GM04504 (cell line): ENCODE measurements at places on chromosomes 3 and 15.

DNA sequence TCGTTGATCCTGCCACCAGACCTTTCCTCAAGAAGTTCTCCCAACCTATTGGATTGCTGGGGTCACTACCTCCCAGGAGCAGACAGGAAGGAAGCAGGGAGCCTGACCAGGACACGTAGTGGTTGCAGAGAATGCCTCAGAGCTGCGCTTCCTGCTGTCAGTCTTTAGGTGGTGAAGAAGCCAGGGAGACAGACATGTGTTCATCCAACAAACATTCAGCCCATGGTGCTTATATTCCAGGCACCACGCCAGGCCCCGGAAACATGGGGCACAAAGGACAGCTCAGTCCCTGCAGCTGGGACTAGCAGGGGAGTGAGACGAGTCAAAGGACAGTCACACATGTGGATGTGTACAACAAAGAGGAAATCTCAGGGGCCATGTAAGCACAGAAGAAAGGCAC lies 26.0 kb upstream of the CORO2B start:
- no peak for DNase-seq

- no peak for DNase-seq
Measured at GRCh38 chr3:32596909-32597369, 26.3 kb upstream of the DYNC1LI1 start.

- no peak for DNase-seq
Measured at GRCh38 chr15:88708655-88709054, 69.8 kb downstream of the ISG20 start.

GRCh38 chr3:30289766-30290165 lies 316.6 kb upstream of the TGFBR2 start:
- DNase-seq, result no peak

- DNase-seq, result no peak
Measured at GRCh38 chr15:95168951-95169431, 937.6 kb downstream of the MCTP2 start.

DNA sequence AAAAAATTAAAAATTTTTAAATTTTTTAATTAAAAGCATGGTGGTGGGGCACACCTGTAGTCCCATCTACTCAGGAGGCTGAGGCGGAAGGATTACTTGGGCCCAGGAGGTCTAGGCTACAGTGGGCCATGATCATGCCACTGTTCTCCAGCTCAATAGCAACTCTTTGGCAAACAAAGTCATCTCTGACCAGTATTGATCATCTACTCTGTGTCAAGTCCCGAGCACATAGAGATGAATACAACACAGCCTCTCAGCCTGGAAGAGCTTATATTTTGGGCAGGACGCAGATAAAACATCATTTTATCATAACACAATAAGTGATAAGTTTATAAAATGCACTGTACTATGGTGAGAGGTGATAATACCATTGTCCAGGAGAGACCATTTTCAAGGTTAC lies 281.6 kb upstream of the GADL1 start:
- DNase-seq, result no peak

DNA sequence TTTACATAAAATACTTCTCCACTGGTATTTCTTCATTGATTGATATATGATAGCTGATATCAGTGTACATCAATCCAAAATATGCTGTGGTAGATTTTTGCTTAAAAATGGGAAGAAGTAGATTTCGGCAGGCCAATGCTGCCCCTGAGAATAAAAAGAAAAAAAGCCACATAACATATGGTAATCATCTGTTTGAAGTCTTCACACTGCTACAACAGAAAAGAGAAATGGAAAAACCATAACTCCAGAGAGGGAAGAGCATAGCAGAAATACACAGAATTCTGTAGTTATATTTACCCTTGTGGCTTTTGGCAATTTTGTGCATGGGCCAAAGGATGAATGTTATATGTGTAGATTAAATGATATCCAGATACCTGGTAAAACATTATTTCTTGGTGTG lies 143.1 kb upstream of the KCNMB2 start:
- no peak for DNase-seq

DNA sequence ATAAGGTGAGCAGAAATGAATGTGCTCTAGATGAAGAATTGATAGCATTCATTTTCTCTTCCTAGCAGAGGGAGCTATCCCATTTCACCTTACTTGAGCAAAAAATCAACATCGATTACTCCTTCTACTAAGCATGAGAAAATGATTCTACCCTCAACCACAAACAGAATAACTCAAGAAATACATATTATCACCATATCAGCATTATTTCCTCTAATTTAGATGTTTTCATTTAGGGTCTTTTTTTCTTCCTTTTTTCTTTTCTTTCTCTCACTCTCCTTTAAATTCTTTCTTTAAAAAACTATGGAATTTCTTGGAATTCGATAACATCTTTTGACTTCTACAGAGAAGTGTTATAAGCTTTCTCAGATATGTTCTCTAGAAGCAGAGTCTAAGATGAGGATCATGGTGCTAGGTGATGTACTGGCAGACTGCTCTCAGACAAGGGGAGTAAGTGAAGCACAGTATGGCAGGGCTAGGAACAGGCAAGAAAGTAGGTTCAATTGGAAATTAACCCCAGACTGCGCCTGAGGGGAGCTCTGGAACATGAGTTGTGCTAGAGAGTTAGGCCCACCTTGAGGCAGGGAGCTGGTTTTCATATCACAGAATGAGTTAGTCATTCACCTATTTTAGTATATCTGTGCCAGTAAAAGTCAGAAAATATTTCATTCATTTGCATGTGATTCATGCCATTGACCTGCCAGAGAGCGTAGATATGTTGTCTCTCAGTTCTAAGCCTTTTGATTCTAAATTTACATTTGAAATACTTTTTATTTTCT lies 279.2 kb upstream of the KCNH8 start:
- DNase-seq, result no peak

GRCh38 chr15:29090617-29091466 lies 178.8 kb downstream of the NSMCE3 start:
- DNase-seq, result no peak

- DNase-seq, result no peak
Measured at GRCh38 chr3:55907616-55908015, 420.5 kb upstream of the WNT5A start.

DNA sequence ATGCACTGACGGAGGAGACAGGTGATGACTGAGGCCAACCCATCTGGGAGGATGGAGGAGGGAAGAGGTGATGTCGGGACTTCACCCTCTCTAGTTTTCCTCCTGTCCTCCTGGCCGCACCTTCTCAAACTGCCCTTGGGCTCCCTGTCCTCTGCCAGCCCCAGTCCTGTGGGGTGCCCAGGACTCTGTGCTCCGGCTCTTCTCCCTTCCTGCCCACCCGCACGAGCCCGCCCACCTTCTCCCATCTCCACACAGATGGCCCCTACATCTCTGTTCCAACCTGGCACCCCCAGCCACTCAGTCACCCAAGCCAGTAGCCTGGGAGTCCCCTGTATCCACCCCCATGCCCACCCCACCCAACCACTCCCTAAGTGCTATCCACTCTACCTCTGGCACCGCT lies 206.7 kb upstream of the LINGO1 start:
- no peak for DNase-seq

DNA sequence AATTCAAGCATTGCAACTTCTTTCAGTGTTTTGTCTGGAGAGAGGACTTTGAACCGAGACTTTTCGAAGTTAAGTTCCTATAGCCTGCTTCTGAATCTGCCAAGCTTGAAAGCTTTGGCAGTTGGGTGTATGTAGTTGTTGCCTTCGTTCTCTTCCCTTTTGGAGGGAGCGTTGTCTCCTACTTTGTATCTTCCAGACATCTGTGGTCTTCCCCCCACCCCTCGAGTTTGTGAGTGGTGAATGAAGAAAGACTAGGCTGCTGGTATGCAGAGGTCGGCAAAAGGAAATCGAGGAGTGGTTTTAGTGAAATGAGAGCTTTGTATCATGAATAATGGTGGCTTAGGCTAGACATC lies 1.3 kb downstream of the CTNNB1 start:
- DNase-seq, result no peak

DNA sequence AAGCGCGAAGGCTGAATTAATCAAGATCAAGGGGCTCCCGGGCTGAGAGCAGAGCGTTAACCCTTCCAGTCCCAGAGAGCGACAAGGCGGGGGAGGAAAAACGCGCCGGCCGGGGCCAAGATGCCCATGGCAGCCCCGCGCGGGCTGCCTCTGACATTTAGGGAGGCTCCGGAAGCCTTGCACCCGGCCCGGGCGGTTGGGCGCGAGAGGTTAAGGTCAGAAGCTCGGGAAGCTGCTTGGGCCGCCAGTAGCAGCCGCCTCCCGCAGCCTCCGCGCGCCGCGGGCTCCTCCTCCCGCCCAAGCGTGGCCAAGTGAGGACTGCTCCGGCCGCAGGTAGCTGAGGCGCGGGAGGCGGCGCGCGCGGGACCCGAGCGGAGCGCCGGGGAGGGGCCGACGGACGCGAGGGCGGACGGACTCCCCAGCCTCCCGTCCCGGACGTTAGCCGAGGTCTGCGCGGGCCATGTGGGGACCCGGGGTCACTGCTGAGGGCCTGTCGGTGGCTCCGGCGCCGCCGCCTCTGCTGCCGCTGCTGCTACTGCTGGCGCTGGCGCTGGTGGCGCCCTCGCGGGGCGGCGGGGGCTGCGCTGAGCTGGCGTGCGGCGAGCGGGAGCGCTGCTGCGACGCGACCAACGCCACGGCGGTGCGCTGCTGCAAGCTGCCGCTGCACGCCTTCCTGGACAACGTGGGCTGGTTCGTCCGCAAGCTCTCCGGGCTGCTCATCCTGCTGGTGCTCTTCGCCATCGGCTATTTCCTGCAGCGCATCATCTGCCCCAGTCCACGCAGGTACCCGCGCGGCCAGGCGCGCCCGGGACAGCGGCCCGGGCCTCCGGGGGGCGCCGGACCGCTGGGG lies at the start of gene C3orf80:
Gene C3orf80 (plus strand): TSS at position 247 of the 850 bp plus-strand sequence. CDS start 214 bp downstream, at position 461.
- peak; percentile 17 for DNase-seq

DNA sequence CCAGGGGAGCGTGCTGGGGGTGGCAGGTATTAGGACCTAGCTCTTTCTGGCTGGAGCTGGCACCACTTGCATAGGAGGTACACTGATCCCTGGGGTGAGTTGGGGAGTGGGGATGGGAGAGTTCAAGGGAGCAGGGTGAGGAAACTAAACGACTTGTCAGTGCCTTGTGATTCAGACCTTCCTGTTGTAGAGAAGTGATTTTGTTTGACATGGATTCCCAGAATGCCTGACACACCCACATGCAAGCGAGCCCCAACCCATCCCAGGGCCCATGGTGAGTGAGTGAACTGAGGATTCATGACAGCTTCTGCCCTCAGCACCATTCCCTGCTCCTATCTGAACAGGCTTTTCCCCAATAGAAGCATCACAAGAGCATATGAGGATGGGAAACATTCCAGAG lies 15.6 kb upstream of the UBE2Q2 start:
- DNase-seq, result no peak

GRCh38 chr15:100169615-100170290 lies 172.0 kb downstream of the ADAMTS17 start:
- DNase-seq, result no peak

DNA sequence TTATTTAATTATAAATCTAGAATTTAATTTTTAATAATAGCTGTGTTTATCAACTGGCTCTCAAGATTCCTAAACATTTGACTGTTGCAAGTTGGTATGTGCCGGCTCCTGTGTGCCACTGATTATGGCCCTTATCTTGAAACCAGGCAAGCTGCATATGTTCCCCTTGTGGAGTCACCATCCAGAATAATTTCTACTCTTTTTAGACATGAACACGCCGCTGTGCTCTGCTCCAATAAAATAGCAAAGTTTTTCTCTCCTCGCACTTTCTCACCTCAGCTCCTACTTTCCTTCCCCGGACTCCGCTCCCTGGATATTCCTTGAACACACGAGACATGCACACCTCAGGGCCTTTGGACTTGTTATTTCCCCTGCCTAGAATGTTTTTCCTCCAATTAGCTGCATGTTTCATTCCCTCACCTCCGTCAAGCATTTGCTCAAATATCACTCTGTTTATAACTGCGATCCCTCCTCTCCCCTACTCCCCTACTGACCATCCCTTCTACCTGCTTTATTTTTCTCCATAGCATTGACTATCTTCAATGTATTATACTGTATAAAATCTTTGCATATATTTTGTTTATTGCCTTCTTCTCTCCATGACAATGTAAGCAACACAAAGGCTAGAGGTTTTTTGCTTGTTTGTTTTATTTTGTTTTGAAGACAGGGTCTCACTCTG lies 26.1 kb upstream of the ERICH6 start:
- DNase-seq, result no peak

DNA sequence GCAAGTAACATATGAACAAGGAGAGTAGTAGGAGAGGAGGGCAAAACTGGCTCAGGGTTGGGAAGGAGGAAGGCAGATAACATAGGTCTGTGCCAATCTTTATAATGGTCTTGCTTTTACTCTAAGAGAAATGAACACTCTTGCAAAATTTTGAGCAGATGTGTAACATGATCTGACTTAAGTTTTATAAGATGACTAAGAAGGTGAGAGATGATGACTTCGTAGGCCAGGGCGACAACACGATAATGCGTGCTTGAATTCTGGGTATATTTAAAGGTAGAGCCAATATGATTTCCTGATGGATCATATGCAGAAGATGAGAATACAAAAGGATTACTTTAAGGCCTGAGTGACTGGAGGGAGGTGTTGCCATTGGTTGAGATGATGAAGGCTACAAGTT lies 265.4 kb upstream of the KCNMB2 start:
- no peak for DNase-seq

- DNase-seq, result no peak
Measured at GRCh38 chr3:57826952-57827723, 71.0 kb downstream of the SLMAP start.

DNA sequence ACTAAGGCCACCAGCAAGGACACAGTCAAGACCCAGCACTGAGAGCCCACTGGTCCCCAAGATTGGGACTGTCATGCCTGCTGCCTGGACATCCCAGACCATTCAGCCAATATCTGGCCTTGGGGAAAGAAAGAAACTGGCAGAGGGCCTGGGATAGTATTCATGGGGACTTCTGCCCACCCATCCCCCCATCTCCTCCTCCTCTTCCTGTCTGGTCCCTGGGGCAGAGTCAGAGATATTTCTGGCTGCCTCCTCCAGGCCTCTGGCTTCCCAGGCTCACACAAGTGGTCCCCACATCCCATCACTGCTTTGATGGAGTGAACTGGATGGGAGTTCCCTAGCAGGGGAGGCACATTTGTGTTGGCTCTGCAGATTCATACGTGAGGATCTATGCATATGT lies 4.2 kb upstream of the RASL12 start:
- DNase-seq, result no peak

DNA sequence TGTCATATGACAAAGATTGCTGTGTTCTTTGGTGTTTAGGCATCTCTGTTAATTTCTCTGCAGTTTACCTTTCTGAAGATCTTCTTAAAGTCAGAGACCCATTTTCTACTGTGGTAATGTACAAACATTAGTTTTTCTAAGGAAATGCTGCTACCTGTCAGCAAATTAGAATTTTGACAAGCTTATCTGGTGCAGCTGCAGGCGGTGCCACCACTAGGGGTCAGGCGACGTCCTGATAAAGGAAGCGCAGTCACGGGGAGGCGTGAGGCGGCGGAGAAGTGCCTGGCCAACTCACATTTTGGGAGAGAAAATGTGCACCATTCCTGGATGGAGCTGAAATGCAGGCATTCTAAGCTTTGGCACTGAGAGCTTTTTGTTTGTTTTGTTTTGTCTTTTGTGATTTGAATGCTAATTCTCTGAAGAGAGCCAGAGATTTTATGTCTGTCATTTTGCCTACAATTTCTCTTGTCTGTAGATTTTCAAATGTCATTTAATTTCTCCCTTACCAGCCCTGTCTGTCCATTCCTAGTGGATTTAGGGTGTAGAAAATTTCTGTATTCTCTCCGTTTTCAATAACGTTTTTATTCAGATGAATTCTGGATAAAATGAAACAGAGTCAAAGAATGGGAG lies 24.9 kb upstream of the SIAH2 start:
- peak; percentile 21 for DNase-seq

- DNase-seq, result no peak
Measured at GRCh38 chr15:64634576-64635498, 140.6 kb downstream of the RBPMS2 start.
